Stromal cell of bone marrow (primary cell): ENCODE measurements at places on chromosomes 13 and 19.
A peak's percentile ranks its signal among the peaks of the same experiment; 100 is the strongest.

GRCh38 chr19:57292547-57292946 lies 12.3 kb downstream of the ZNF460 start:
- DNase-seq, result no peak

DNA sequence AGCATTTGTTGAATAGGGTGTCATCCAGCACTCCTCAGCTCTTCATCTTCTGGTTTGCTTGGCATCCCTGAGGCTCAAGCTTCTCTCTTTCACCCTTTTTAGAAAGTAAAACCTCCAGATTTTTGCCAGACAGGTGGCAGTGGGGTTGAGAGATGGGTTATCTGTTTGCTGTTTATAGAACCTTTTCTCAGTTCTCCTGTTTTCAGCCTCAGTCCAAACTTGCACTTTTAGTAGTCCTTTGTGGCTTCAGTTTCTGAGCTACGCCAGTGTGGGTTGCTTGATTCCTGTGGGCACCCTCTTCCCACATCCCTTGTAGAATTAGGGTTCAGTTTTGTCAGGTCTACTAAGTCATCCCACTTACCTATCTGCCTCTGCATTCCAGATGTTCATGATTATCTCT lies 147.9 kb downstream of the PAN3 start:
- DNase-seq, result no peak

DNA sequence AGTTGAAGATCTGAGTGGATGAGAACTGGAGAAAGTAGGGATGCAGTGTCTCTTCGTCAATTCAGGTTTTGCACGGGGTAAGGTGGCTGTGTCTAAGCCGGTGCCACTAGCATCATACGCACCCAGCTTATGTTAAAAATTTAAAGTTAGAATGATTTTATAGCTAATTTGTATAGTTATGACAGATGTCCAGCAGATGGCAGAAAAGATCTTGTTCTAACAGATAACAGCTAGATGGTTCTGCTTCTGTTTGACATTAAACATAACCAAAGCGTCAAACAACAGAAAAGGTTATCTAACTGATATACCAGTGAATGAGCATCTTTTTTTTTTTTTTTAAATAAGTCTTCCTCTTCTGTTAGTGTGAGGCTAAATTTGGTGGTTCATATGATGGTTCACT lies 18.8 kb upstream of the EDDM13 start:
- DNase-seq, result peak; percentile 35

DNA sequence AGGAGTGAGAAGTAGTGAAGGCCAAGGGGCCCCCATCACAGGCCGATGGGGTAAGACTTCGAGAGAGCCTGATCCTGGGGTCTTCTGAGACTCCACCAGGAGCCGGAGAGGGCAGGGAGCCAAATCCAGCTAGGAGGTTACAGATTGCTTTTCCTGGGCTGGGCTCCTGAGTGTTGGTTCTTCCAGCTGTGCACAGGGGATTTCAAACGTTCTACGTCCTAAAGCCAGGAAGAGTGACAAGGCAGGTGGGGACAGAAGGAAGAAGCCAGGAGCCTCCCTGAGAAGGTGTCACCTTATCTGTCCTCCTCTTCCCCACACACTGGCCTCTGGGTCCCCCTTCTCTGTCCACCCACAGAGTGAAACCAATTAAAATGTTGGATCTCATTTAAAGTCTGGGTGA lies 16.1 kb upstream of the TPRX2 start:
- DNase-seq, result no peak

DNA sequence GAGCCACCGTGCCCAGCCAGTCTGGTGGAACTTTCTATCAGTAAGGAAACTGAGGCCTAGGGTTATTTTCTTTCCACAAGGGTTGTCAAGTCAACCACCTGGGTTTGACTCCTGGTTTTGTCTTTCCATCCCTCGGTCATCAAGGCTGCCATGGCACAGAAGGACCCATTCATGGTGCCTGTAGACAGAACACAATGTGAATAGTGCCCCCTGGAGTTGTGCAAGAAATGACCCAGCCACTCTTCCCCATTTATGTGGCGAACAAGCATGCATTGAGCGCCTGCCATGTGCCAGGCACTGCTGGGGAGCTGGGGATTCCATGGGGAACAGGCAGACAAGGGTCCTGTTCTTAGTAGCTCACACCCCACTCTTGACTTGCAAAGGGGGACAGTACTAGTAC lies 4.1 kb downstream of the SMARCA4 start:
- no peak for DNase-seq

GRCh38 chr13:110314516-110315245 lies 7.6 kb downstream of the COL4A2 start:
- no peak for DNase-seq

DNA sequence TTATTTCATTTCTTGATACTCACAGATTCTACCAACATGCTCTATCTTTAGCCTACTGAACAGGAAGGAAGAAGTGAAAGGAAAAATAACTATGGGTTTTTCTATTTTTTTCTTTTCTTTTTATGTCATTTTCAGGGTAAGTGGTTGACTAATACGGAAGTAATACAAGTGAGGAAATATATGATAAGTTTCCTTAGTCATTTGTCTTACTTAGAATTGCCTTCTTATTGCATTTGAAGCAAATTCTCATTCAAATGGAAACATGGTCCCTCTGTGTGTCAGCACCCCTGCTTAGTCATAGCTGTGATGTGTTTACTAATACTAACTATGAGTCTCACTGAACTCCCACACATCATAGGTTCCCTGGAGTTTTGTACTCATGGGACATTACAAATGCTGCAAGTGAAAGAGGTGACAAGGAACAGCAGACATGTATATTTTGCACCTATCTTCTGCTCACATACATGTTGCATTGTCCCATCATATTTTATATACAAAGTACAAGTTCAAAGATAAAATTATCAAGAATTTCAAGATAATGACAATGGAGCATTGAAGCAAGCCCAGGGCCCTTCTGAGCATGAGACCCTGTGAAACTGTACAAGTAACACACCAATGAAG lies 60.1 kb downstream of the DCT start:
- DNase-seq, result peak; percentile 71

GRCh38 chr19:48325265-48325910 lies at the start of gene EMP3:
TSS of gene EMP3 (plus strand) at chr19:48325552. CDS start at chr19:48326845, 1,293 bp downstream.
- DNase-seq, result peak; percentile 92

DNA sequence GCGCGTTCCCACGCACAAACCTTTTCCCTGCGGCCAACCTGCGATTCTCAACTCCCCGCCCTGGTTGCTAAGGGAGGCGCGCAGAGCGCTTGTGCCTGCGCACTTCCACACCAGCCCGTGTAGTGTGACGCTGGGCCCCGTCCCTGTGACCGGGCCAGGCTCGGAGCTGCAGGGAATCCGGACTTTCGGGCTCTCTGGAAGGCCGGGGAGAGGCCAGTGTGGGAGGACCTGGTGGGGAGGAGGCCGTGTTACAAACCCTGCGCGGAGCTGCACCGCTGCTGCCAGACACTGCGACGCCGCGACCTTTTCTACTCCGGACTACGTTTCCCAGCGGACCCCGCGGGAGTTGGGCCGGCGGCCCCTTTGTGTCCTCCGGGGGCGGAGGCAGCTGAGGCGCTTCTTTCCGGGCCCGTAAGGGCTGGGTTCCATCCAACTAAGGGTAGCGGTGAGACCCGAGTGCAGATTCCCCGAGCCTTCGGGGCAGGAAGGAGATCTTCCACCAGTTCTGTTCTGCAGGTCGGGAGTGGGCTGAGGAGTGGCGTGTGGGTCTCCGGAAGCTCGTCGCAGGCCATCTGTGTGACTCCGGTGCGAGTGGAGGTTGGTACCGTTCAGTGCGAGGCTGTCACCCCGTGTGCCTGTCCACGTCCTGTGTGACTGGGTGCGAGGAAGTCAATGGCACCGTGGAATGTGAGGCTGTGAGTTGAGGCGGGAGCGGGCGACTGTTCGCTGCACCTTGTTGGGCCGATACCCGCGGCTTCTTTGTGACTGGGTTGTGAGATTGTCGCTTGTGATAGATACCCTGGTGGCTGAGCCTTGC lies at the start of gene ZNF570:
TSS of gene ZNF570 (plus strand) at position 396 of the 817 bp plus-strand sequence. CDS start 999 bp downstream, outside the sequence.
- DNase-seq, result peak; percentile 76

DNA sequence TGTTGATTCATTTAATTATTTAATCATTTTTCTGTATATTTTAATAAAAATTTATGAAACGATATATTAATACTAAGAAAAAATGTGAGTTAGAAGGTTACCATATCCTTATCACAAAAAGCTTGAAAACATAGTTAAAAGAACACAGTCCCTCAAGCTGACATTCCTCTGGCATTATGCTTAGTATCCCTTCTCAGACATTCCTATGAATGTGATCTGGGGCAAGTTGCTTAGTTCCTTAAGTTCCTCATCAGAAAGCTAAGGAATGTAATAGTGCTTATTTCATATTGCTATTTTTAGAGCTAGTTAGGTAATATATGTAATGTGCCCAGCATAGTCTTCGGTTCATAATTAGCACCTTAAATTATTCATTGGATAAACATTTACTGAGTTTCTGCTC lies 122.8 kb downstream of the MTUS2 start:
- DNase-seq, result no peak

DNA sequence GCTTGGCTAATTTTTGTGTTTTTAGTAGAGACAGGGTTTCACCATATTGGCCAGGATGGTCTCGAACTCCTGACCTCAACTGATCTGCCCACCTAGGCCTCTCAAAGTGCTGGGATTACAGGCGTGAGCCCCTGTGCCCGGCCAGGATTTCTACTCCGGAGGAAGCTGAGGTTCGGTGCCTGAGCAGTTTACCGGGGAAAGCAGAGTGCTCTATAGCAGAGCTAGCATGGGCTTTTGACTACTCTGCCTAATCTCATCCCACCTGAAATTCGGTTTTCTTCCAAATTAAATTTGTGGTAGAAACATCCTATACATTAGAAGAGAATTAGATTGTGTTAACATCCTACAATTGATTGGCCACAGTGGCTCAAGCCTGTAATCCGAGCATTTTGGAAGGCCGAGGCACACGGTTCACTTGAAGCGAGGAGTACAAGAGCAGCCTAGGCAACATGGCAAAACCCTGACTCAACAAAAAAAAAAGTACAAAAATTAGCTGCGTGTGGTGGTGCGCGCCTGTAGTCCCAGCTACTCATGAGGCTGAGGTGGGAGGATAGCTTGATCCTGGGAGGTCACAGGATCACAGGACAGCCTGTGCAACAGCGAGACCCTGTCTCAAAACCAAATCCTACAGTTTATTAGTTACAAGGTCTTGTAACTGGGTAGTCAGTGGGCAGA lies 1.6 kb downstream of the RPL13A start:
- DNase-seq, result no peak

- peak; percentile 80 for DNase-seq
Observed at GRCh38 chr19:18809149-18809868, 18.2 kb upstream of the COMP start.

DNA sequence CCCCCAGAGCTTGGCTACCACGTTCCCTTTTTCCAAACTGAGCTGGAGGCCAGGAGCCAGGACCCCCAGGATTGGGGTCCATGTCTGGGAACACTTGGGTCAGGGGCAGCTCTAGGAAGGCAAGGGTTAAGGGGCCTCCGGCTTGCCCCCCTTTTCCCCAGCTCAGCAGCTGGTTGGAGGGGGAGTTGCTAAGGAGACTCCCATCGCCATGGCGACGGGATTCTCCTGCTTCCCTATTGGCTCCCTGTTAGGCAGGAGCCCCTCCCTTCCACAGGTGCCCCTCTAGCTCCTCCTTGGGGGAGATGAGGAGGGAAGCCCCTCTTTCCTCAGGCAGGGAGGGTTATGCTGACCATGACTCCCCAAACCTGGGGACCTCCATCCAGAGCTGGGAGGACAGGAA lies 33.9 kb downstream of the PDE4A start:
- DNase-seq, result no peak

GRCh38 chr19:1172353-1173158 lies 1.5 kb downstream of the SBNO2 start:
- no peak for DNase-seq

- DNase-seq, result peak; percentile 82
Observed at GRCh38 chr13:105920370-105920769, 615.1 kb downstream of the EFNB2 start.

GRCh38 chr13:40206241-40207000 lies 460.0 kb downstream of the FOXO1 start:
- DNase-seq, result no peak

DNA sequence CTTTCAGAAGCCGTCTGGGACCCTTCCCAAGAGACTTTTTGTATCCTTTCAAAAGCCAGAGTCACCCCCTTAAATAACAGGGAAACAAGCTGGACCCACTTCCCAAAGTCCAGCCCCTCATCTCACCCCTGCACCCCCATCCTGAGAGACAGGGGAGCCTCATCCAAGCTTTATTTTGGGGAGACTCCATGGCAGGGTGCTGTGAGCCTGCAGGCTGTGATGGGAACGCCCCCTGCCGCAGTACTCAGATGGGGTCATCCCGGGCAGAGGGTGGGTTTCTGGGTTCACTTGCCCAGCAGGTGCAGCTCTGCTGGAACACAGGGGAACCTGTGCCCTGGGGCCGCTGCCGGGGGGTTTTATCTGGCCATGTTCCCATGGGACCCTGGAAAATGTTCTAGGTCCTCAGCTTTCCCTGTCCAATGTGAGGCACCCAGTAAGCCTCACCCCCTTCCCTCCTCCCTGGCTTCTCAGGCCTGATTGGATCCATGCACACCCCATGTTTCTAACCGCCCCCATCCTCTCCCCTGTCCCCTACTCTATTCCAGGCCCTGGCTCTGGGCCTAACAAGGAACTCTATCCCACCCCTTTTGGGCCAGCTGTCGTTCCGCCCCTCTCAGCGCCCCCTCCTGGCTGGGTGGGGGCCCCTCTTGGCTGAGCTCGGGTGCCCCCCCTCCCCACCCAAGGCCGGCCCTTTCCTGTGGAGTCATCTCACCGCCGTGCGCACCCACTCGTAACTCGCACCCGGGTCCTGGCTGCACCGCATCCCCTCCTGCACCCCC lies 1.0 kb downstream of the HIF3A start:
- DNase-seq, result no peak

DNA sequence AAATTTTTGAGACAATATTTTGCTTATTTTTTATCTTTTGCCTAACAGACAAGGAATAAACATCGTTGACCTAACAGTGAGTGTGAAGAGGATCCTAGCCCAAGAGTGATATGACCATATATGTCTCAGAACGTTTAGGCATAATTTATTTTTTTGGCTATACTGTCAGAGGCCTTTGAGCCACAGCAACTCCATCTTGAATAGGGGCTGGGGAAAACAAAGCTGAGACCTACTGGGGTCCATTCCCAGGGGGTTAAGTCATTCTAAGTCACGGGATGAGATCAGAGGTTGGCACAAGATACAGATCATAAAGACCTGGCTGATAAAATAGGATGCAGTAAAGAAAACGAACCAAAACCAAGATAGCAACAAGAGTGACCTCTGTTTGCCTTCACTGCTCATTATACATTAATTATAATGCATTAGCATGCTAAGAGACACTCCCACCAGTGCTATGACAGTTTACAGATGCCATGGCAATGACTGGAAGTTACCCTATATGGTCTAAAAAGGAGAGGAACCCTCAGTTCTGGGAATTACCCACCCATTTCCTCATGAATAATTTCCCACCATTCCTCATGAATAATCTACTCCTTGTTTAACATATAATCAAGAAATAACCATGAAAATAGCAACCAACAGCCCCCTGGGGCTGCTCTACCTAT lies 510.9 kb upstream of the PCDH9 start:
- DNase-seq, result no peak
